ENCODE measurements at places on chromosomes 11 and 22.

GRCh38 chr11:60918939-60919265 is 4.9 kb downstream of the TMEM109 start:
- DNase-seq: no peak

- no peak for DNase-seq
Observed at GRCh38 chr11:48099916-48100446, 116.6 kb upstream of the OR4B1 start.

GRCh38 chr11:73013021-73013420 is 129.1 kb downstream of the FCHSD2 start:
- DNase-seq: no peak

DNA sequence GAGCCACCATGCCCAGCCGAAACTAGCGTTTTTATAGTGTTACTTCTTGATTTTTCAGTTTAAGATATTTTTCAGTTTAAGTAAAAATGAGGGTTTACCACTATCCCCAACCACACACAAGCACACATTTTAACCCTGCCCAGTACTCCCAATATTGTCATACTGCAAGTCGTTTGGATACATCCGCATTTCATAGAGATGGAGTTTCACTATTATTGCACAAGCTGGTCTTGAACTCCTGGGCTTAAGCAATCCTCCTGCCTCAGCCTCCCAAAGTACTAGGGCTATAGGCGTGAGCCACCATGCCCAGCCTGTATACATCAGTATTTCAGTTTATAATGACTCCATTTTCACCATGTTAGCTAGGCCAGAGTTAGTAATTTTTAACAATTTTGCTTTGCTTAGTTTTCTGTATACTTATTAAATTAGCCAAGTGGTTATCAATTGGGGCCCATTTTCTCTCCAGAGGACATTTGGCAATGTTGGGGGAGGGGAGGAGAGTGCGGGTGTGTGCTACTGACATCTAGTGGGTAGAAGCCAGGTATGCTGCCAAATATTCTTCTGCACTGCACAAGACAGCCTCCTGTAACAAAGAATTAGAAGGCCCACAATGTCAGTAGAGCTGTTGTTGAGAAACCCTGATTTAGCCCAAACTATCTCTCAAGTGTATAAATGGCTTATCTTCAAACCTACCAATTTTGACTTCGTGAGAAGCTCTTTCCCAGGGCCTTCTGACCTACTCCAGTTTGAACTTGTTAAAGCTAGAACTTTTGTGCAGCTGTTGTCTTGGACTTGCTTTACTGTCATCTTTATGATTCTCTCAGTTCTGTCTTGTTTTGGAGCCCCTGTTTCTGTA is 7.3 kb downstream of the USP47 start:
- DNase-seq: peak; percentile 11

- DNase-seq: no peak
Observed at GRCh38 chr11:69138265-69138664, 17.5 kb upstream of the SMIM38 start.

DNA sequence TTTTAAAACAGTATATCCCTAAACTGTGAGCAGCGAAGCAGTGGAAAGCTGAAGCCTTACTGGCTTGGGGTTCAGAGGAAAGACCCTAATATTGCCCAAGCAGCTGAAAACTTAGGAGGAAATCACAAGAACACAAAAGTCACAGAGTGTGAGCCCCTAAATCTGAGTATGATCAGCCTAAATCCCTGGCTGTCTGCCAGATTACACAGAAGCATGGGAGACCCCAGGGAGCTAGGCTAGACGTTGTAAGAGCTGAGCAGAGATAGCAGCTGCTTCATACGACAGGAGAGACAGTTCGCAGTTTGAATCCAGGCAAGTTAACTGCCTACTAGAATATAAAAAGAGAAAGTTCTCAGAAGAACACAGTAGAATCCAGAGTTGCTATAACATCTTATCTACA is 81.2 kb downstream of the PACS1 start:
- DNase-seq: no peak

DNA sequence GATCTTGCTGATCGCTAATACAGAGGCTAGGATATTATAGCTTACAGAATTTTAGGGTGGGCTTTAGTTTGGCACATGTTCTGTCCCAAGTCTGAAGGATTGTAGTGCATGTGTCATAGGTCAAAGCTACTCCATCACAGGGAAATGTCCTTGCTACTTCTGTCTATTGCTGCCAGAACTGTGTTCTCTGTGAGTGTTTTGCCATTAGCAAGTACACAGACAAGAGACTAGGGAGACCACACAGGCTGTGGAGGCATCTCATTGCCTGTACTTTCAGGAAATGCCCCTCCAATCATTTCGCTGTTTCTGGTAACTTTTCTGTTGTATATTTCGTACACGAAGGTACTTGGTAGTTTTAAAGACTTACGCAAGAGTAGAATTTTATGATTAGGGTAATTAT is 25.5 kb upstream of the RAG2 start:
- no peak for DNase-seq

GRCh38 chr11:120513436-120514315 is 2.1 kb downstream of the GRIK4 start:
- no peak for DNase-seq

DNA sequence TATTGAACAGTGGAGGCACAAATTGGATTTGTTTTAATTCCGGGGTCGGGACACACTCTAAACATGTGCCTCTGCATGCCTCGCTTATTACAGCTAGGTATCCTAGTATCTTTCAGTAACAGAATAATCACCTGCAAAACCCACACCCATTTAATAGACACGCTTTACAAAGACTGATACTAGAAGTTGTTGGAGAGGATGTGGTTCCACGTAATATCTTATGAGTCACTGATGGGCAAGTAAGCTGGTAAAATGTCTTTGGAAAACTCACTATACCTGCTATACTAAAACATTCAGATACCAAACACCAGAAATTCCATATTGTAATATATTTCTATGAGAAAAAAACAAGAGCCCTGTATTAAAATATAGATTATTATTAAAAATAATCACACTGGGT is 84.0 kb downstream of the GGTLC2 start:
- DNase-seq: no peak

DNA sequence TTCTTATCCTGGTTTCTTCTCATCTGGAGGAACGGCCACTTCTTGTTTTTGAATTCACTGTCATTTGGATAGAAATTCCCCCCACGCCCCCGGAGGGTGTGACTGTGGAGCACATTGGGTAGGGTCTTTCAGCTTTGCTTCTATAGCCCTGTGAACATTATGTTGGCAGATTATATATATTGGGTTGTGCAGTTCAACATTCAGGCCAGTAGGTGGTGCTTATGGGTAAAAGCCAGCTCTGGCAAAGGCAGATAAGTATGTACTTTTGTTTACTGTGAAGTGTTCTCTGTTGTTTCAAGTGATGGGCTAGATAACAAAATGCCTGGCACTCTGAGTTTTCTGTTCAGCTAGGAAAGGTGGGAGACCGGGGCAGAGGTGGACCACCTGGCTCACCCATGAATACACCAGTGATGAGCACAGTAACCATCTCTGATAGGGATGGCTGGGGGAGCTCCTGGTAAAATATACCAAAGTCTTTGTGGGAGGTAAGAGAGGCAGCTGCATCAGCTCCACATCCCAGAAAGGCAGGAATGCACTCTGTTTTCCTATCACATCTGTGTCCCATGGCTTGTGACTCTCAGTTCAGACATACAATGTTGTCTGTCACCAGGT is 1348.2 kb upstream of the RAG2 start:
- no peak for DNase-seq

GRCh38 chr22:17237038-17237668 is 17.9 kb upstream of the ADA2 start:
- no peak for DNase-seq

GRCh38 chr11:112216561-112217105 is 9.6 kb upstream of the PTS start:
- DNase-seq: no peak

DNA sequence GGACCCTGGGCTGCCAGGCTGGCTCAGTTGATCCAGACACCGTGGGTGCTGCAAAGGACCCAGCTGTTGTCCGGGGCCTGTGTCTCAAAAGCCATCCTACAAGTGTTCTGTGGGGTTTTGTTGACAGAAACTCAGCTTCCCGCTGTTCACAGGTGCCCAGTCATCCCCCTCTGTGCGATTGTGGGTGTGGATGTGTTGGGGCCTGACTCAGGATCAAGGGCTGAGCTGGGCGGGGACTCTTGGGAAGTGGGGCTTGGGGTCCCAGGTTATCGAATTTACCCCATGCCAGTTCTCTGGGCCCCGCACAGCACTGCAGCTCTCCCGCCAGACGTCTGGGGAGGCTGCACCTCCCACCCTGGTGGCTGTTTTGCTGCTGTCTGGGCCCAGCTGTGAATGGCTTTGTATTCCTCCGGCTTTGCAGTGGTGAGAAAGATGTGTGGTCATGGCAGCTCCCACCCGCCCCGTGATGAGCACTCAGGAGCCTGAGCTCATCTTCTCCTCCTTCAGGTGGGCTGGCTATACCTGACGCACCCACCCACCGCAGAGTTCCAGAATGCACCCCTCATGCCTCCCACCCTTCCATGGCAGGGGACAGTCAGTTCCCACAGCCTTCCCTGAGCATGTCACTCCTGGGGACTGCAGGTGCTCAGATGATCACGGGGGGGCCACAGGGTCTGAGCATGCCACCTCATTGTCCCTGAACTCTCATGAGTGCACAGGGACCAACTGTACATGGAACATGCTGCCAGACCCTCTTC is 3.6 kb upstream of the AP2A2 start:
- DNase-seq: no peak

- DNase-seq: no peak
Observed at GRCh38 chr11:29879560-29879959, 137.3 kb downstream of the KCNA4 start.

DNA sequence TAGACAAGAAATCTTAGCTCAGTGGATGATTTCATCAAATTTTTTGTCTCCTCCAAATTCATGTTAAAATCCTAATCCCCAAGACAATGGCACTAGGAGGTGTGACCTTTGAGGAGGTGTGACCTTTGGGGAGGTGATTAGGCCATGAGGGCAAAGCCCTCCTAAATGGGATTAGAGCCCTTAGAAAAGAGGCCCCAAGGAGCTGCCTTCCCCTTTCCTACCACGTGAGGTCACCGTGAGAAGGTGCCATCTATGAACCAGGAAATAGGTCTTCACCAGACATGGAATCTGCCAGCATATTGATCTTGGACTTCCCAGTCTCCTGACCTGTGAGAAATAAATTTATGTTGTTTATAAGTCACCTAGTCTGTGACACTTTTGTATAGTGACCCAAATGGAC is 138.7 kb downstream of the TRIM29 start:
- DNase-seq: no peak

GRCh38 chr11:60946601-60947264 is 5.2 kb downstream of the SLC15A3 start:
- DNase-seq: no peak

- DNase-seq: no peak
Observed at GRCh38 chr11:64607381-64607985, 16.5 kb downstream of the SLC22A12 start.

GRCh38 chr11:13339195-13340153 is 61.9 kb downstream of the BMAL1 start:
- no peak for DNase-seq

DNA sequence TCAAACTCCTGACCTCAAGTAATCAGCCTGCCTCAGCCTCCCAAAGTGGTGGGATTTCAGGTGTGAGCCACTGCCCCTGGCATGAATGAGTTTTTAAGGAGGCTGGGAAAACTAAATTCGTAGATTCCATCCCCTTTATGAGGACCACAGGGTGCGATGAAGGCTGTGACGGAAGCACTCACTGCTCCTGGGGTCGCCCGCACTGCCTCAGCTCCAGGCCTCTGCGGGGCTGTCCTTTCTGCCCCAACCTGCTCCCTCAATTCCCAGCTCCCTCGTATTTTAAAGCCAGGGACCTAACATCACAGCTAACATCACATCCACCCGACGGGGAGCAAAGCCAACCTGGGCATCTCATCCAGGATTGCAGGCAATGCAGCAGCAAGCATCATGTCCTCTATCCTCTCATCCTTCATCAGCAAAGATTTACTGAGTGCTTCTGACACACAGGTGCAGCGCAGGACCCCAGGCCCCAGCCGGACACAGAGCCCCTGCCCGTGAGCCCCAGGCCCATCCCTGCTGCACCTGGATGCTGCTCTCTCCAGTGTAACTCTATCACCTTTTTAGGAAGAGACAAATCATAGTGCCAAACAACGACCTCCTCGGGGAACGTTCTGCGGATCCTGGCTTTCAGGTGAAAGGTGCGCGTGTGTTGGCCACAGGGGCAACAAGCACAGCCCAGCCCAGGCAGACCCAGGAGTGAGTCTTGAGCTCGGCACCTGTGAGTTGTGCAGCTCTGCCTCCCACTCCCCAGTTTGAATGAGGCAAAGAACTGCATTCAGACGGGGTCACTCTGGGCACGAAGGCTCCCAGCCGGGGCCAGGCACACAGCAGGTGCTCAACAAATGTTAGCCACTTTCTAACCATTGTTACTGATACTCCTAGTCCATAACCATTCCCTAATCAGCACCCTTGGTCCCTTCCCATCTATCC is 134.3 kb downstream of the CRYBB2 start:
- DNase-seq: no peak

DNA sequence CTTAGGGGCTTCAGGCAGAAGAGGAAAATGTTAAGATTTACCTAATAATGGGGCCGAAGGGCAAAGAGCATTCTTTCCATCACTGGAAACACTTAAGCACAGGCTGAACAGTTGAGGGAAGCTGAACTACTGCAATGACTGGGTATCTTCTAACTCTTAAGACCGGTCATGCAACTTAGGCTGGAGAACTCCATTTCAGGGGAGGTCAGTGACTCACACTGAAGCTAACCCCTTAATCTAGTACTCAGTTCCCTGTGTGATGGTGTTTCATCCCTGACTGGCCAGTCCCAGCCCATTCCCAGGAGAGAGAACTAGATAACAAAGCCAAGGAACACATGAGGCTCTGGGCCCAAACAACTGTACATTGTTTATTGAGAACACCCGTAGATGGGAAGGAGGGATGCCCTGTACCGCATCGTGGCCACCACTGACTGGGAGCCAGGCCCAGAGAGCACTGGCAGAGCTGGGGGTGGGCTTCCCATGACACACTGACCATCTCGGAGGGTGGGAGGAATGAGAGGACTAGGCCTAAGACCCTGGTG is 10.5 kb downstream of the RPL27A start:
- no peak for DNase-seq

- no peak for DNase-seq
Observed at GRCh38 chr11:10298342-10298741, 4.3 kb upstream of the SBF2 start.

GRCh38 chr22:36933629-36934417 is 20.4 kb downstream of the CSF2RB start:
- DNase-seq: no peak

DNA sequence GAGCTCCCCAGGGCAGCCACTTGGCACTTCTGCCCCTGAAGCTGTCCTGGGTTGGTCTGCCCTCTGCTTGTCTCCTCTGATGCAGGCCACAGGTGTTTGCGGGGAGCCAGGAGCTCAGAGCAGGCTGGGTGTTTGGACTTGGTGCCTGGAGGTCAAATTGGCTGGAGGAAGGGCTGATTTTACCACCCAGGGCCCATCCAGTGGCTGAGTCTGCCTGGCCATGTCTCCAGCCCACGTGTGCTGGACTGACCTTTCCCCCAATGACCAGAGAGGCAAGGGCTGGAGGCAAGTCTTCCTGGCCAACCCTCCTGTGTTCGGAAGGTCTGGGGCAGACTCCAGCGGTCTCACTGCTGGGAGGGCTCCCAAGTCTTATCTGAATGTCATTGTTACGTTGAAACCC is 84.0 kb downstream of the NECTIN1 start:
- DNase-seq: no peak

- DNase-seq: peak; percentile 46
Observed at GRCh38 chr11:848380-848931, 5.8 kb downstream of the TSPAN4 start.
